ENCODE measurements at places on chromosomes 12 and 14. TPM values are rescaled to one million over a fixed set of nuclear protein-coding genes. Genes with fewer than 3 reads are reported as not detected.

- DNase-seq, result no peak
These were observed 377.7 kb downstream of the NUAK1 start for GRCh38 chr12:105761075-105761474.

GRCh38 chr12:26360062-26360461 is 164.7 kb downstream of the SSPN start:
- no peak for DNase-seq

DNA sequence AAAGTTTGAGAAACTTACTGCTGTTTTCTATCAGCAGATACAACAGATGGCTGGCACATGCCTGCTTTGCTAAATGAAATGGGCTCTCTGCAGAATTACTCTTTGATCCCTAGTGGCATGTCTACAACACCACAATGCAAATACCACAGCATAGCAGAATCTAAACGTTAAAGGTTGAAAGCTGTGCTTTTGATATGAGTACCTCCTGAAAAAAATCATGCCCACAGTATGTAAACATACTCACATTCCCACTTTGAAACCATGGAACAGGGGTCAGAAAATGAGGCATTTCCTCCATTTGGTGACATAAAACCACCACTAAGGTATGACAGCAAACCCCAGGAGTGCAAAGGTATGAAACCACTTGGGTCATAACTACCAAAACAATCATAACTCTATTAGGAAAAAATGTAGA is 7.5 kb downstream of the WIF1 start:
- no peak for DNase-seq

Gene IL26
- not detected for total RNA-seq

Gene LRFN5
- not detected for total RNA-seq

Gene DNAH10
- total RNA-seq, result 0.04 TPM

GRCh38 chr12:85509857-85510256 is 229.8 kb downstream of the ALX1 start:
- no peak for DNase-seq

Gene ARMH4
- not detected for total RNA-seq

GRCh38 chr12:3990501-3991280 is 117.5 kb upstream of the PARP11 start:
- DNase-seq, result no peak

Gene TCL1B
- total RNA-seq, result 5.7 TPM

DNA sequence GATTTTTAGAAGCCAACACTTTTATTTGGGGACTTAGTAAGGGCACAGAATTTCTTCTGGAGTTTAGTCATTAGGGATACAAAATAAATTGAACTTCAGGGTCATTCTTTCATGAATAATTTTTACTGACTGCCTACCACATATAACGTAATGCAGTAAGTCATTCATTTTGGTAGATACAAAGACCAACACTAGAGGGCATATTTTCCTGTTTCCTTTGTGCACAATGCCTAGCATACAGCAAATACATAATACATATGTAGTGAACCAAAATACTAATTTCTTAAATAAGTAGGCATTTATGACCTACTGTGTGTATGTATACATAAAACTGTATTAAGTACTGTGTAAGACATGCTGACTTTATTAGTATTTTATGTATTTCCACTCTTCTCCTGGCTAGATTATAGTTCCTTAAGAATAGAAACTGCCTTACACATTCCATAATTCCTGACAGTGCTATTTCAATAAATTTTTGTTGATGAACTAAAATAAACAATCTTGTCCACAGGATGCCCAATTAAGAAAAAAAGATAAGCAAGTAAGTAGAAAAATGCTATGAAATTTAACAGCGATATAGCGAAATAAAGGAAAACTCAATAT is 47.9 kb downstream of the PPP1R12A start:
- peak; percentile 52 for DNase-seq

DNA sequence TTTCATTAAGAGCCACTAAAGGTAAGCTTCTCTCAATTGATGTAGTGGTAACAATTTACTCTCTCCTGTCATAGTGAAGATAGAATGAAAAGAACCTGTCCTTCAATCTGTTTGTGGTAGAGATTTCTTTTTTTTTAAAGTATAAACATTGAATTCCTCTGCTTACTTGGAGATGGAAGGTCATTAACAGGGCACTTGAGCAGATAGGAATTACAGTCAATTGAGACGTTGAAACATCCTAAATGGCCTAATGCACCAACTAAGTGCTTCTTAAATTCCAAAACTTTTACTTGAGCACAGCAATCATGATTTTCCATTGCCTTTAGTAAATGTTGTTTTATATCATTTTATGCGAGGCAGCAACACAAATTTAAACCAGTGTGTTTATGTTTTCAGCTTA is 241.4 kb downstream of the FOXG1 start:
- no peak for DNase-seq

DNA sequence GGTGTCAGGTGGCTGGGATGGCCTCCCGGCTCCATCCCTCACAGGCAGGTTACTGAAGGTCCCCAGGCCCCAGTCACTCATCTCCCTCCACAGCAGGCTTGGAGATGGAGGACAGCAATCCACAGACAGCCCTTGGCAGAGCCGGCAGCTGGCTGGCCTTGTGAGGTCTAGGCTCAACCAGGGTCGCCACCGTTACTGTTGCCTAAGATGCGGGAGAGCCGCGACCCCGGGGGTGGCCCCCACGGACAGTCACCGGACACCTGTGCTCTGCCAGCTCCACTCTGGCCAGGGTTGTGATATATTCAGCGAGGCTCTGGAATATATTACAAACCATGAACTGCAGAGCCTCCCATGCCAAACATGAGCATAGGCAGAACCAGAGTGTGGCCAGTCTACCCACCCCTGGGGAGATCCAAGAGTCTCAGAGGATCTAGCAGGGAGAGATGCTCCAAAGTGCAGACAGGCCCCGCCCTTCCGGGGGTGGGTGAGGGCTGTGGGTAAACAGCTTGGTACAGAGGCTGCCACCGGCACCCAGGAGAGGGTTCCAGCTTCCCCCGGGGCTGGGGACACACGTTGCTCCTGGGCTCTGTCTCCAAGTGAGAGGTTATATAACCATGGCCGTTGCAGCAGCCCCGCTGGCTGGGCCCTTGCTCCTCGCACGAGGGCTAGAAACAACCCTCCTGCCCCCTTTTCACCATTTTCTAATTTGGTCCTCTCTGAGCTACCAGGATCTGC is 55.9 kb upstream of the DIO3 start:
- no peak for DNase-seq

Gene CCND2
- total RNA-seq, result not detected

DNA sequence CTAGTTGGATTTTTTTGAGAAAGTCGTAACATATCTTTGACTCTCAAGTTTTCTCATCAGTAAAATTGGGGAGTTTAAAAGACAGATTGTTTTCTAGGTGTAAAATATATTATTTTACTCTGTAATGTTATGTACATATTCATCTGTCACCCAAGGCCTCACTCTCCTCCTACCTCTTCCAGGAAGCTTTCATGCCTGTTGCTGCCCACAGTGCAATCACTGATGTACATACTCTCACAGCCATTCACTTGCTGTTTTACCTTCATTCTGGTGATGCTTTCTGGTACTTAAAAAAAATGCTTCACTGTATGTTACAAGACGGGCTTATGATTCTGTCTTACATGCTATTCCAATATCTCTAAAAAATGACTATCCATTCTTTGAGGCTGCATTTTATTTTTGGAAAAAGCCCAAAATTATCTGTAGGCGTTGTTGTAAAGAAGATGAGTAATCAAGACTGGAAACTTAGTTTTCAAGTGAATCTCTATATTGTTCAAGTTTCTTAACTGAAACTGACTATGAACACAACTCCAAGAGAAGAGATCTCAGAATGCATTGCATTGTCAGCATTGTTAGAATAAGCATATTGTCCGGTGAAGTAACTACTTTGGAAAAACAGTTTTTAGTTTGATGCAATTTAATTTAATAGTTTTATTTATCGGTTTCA is 82.5 kb downstream of the LMO3 start:
- DNase-seq, result no peak

Gene PTCSC3
- total RNA-seq, result not detected

DNA sequence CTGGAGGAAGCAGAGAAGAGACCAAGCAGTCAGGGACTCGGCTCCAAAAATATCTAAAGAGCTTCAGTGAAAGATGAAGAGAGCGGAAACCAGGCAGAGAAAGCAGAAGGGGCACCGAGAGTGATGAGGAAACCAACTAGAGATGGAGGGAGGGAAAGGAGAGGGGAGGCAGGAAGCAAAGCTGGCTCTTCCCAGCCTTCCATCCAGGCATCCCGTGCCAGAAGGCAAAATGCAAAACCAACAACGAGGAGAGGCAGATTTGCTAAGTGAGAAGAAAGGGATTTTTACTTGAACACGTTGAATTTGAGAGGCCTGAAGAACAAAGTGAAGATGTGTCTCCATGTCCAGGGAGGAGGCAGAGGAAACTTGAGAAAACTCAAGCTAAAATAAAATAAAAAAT is 90.1 kb downstream of the NUAK1 start:
- no peak for DNase-seq

DNA sequence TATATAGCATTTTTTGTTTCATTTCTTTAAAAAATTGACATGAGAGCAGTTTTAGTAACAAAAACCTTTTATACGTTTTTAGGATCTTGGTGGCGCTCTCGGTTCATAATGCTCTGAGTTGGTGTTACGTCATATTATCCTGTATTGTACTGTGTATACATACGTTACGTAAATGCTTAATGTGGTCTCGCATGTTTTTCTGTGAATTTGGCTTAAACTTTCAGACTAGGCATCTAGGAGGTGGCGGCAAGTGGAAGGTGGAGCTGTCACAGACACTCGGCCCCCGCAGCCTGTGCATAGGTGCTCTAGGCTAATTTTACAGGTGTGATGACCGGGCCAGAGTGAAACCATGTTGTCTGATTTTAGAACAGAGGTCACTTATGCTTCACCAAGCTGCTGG is 60.0 kb downstream of the PPP2R5C start:
- DNase-seq, result no peak

Gene RNF10
- total RNA-seq, result 150 TPM

- peak; percentile 8 for DNase-seq
These were observed 306.1 kb downstream of the KCNC2 start for GRCh38 chr12:74903522-74903921.

- no peak for DNase-seq
These were observed 51.5 kb upstream of the SLC2A13 start for GRCh38 chr12:40157336-40157735.

Gene FAR2
- total RNA-seq, result not detected

DNA sequence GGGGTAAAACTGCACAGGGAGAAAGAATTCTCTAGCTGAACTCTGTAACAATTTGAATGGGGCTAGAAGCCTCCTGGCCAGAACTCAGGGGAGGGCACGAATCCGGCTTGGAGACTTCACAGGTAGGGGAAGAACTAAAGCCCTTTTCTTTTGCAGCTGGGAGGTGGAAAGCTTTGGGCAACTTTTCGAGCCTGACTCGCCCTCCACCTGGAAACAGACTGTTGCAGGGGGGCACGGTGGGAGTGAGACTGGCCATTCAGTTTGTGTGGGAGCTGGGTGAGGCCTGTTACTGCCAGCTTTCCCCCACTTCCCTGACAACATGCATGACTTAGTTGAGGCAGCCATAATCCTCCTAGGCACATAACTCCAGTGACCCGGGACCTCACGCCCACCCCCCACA is 135.8 kb downstream of the PLCZ1 start:
- DNase-seq, result no peak

Gene C1RL
- 7.3 TPM for total RNA-seq

Gene KLRK1
- 35.4 TPM for total RNA-seq

DNA sequence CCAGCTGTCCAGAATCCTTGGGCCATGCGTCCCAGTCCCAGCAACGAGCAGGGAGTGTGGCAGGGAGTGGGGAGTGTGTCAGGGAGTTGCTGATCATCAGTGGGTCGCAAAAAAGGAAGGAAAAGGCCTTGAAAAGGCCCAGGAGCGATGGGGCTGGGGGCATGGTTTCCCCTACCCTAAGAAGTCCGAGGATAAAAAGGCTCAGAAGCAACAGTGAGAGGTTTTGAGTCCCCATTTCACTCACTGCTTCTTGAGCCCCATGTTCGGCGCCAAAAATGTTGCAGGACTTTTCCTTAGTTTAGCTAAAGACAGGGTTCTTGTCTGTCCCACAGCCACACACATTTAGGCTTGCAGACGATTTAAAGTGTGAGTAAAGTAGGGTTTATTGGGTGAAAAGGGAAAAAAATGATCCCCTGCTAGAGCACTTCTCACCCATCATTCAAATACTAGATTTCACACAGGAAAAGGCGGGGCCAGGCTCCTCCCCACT is 189.5 kb downstream of the KCNC2 start:
- DNase-seq, result peak; percentile 4

Gene PXMP2
- total RNA-seq, result 62.4 TPM

Gene FERMT2
- not detected for total RNA-seq

GRCh38 chr14:27528328-27528727 is 930.5 kb upstream of the NOVA1 start:
- no peak for DNase-seq

DNA sequence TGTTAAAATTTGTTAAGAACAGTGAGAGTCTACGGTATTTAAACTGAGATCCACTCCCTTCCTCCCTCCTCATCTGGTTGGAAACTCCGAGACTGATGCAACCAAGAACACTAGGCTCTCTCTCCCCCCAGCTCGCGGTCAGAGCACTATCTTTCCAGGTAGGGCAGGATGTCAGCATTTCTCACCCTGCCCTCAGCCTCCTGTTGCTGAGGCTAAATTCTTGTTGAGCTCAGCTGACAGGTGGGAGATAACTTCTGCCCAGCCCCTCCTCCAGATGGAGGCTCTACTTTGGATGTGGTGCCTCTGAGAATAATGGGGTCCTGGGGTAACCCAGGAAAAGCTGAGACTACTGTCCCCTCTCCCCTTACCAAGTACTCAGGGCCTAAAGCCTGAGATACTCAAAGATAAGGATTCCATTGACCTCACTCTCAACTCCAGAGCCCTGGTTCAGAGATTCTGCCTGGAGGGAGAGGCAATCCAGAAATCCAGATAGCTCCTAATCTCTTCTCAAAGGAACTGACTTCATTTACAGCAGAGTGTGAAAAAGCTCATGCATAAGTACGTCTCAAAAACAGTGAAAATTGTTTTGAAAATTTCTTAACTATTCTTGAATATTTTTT is 110.1 kb downstream of the EML5 start:
- DNase-seq, result no peak

Gene ESRRB
- not detected for total RNA-seq

GRCh38 chr14:61569308-61569707 is 126.0 kb upstream of the HIF1A start:
- DNase-seq, result peak; percentile 42

DNA sequence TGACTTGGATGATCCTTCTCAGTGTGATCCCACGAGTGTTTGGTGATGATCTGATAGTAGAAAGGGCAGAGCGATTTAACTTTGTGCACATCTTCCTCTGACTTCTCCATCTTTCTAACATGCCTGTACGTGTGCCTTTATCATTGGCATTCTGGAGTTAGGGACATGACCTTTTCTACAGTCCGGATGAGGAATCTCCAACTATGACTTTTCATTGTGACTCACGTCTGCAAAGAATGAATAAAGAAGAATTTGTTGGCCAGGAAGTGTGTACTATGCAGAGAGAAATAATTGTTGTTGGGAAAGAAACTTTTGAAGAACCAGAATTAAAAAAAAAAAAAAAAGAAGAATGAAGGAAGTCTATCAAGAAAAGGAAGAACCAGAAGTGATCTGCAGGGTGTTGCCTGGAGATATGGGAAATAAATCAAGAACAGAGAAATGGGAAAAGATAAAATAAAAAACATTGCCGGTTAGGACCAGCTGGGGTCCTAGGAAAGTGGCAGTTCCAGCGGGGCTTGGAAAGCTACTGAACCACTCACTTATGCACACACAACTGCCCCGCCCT is 25.3 kb downstream of the PPFIBP1 start:
- no peak for DNase-seq

All from OCI-LY7 (cell line).